SJSA1 (cell line): ENCODE measurements at places on chromosomes 16 and 17. TPM values are rescaled to one million over a fixed set of nuclear protein-coding genes. Genes with fewer than 3 reads are reported as not detected.

DNA sequence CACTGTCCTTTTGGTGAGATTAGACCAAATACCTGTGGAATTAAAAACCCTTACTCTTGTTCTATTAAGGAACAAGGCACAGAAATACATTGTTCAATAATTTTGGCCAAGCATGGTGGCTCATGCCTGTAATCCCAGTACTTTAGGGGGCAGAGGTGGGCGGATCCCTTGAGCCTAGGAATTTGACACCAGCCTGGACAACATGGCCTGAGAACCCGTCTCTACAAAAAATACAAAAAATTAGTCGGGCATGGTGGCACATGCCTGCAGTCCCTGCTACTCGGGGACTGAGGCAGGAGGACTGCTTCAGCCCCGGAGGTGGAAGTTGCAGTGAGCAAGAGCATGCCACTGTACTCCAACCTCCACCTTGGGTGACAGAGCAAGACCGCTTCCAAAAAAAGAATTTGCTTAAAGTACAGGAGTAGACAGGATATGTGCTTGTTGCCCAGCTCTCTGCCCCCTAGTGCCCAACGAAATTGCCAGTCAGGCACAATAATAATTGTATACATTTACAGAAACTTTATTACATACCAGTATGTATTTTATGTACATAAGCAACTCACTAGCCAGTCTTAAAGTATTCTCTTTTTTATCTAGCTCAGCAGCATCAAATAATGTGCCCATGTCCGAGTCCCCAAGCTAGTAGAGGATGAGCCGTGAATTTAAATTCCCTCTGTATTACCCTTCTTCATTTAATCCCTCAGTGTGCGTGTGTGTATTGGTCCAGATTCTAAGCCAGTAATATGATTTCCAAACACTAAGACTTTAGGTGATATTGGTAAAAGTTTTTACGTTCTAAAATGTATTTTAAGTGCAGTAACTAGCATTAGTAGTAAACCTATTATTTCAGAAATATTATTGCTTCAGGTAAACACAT lies 1.4 kb downstream of the THUMPD1 start:
- no peak for DNase-seq

DNA sequence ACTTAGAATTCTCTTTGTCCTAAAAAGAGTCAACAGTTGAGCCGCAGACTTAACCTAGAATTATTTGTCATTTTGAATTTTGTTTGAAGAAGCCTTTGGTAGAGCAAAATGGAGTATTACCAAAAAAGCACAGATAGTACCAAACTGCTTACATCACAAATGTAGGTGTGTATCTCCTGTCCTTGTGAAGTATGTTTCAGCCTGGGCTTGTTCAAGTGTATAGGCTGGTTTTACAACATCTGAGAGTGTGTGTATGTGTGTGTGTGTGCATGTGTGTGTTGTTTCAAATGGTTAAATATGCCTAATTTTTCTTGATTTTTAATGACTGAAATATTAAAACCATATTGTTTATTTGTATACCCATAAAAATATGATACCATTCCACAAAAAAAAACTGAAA lies 188.7 kb upstream of the AXIN2 start:
- DNase-seq = no peak

GRCh38 chr17:17792551-17793377 lies 44.0 kb downstream of the SREBF1 start:
- DNase-seq = no peak

DNA sequence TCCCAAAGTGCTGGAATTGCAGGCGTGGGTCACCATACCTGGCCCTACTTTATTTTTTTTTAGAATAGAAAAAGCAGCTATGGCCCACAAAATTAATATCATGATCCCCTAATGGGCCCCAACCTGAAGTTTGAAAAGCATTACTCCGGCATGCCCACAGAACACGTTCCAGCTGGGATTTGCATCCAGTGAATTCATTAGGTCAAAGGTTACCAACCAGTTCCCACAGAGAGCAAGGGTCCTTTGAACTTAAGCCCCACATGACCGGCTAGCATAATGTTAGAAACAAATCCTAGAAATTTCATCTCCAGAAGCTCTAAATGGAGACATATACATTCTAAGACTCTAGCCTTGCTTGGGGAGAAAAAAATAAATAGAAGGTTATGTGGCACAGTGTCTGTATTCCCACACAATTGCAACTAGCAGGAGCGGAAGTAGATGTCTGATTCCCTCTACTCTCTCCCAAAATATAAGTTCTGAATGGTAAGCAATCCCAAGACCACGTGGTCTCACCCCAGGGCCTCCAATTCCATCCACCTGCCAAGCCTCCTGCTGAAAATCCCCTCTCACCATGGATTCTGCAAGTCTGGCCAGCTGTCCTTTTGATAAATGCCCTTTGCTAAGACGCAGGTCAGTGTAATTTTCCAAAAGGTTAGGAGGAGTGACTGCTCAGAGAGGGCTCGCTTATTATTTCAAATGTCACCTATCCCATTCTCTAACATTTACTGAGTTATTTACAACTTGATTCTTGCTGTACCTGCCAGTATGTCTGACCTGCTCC lies 395.8 kb downstream of the NPIPA8 start:
- DNase-seq = no peak

The SETD6 gene
- 1.1 and 1.8 TPM in 2 replicates for total RNA-seq

The SMIM5 gene
- total RNA-seq = 0.05 TPM in 1 of 2 replicates, not detected in the other

DNA sequence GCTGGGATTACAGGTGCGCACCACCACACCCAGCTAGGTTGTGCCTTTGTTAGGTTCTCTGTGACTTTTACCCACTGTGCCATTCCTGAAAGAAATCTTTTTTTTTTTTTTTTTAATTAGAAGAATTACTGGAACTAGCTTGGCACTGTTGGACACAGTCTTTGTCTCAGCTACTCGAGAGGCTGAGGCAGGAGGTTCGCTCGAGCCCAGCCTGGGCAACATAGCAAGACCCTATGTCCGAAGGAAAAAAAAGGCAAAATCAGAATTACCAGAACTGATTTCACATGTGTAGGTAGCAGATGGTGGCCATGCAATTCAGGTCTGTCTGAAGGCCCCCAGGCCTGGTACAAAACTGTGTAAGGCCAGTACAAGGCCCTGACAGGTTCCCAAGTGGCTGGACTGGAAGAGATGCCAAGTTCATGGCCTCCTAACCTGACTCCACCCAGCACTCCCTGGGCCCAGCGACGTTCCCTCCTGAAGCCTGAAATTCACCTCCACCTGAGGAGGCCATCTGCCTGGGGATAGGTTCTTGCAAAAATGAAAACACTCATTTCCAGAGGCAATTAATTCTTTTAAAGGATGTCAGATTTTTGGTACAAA lies 23.0 kb downstream of the CARHSP1 start:
- DNase-seq = no peak

GRCh38 chr17:3998436-3998835 lies 34.2 kb upstream of the ATP2A3 start:
- no peak for DNase-seq

- DNase-seq = no peak
These were observed 4.9 kb upstream of the LPCAT2 start for GRCh38 chr16:55503726-55504550.
